MV-4-11 (cell line): ENCODE measurements at places on chromosomes 2 and 18.
A peak's percentile ranks its signal among the peaks of the same experiment; 100 is the strongest.

- DNase-seq: no peak
Observed at GRCh38 chr2:220341014-220341413, 713.6 kb downstream of the SLC4A3 start.

DNA sequence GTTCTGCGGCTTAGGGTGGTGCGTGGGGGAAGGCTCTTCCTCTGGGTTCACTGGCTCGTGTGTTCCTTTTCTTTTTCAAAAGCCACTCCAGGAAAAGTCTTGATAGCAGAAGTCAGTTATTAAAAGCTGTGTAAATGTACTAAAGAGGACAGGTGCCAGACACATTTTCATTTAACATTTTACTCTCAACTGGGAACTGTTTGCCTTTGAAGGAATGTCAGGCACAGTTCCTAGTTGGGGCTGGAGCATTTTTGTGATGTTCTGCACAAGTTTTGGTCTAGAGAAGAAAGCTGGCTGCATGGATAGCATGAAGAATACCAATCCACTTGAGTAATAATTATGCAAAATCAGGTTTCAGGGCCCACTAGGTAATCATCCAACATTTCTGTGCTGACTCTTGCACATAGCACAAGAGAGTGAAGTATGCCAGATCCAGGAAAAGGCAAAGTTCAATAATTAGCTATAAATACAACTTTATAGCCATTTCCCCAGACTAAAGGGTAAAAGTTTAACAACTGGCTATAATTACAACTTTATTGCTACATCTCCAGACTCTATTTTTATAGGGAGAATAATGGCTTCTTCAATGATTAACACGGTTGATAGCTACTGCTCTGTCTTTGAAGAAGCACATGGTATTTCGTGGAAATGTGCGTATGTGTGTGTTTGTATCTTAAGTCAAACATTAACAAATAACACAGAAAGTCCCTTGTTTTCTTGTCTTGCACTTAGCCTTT lies 16.2 kb downstream of the SCYGR8 start:
- no peak for DNase-seq

DNA sequence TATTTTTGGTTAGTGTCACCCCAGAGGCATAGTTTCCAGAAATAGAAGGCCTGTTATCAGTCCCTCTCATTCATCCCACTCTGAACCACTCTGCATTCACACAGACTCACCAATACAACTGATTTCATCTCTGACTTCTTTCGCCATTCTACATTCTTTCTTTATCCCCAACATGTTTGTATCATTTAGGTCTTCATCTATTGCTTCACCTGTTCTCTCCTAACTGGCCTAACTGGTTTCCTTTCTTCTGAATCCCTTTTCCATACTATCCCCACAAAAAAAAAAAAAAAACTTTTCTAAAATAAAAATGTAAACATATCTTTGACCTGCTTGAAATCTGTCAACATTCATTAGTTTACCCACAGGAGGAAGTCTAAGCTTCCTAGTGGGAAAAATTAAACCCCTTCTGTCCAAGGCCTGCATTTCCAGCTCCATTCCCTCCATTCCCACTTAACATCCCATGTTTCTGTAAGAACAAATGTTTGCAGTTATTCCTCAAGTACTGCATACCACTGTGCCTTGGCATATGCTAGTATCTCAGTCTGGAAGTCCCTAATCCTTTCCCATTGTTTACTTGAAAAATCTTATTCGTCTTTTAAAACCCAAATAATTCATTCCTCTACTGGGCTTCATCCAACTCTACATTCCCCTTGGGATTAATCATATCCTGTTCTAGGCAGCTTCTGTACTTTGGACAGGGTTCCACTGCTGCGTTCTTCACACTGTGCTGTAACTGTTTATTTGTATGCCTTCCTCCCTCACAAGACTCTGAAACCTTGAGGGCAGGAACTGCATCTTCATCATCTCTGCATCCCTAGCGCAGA lies 68.5 kb downstream of the FIGN start:
- DNase-seq: no peak

DNA sequence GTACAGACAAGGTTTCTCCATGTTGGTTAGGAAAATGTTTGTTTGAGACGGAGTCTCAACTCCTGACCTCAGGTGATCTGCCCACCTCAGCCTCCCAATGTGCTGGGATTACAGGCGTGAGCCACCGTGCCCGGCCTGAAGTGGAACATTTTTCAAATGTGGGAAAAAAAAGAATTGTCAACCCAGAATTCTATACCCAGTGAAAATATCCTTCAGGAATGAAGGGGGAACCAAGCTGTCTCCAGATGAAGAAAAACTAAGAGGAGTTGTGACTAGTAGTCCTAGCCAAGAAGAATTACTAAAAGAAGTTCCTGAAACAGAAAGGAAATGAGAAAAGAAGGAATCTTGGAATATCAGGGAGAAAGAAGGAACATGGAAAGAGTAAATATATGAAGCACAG lies 25.7 kb downstream of the RAPGEF4 start:
- no peak for DNase-seq

GRCh38 chr2:224379986-224380385 lies 21.9 kb downstream of the FAM124B start:
- no peak for DNase-seq

DNA sequence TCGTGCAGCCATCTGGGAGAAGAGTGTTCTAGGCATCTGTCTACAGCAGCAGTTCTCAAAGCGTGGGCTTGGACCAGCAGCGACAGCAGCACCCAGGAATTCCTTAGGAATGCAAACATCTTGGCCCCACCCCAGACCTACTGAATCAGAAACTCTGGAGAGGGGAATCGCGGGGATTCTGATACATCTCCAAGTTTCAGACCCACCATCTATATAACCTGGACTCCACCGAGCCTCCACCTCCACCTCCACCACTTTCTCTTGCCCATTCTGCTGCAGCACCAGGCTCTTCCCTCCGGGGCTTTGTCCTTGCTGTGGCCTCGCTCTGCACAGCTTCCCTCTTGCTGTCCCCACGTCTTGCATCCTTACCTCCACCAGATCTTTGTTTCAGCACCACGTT lies 256.4 kb downstream of the BCL2 start:
- DNase-seq: no peak

DNA sequence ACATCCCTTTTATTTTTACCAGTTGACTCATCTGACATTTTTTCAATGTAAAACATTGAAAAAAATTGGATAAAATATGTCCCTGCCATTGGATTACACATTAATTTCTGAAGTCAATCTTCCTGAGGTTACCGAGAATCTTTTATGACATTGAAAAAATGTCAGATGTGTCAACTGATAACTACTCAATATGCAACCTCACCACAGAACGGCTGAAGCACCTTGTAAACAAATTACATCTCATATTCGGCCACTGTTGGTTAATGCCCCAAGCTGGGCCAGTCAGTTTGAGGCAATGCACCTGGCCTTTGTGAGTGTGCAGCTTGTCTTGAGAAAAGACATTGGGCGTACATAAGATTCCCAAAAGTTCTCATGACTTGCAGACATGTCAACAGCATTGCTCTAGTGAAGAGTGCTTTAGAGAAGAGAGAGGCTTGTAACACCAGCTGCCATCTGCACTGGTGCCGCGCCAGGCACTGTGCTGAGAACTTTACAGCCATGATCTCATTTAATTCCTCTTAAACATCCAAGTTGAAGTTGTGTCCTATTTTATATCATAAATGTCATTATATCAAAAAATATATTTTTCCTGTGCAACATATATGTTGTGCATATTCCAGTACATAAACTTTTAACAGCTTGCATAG lies 112.7 kb upstream of the SLC35G4 start:
- no peak for DNase-seq

- no peak for DNase-seq
Observed at GRCh38 chr2:241566468-241566867, 7.9 kb downstream of the BOK start.

- no peak for DNase-seq
Observed at GRCh38 chr18:32544088-32544487, 73.4 kb upstream of the GAREM1 start.

- DNase-seq: no peak
Observed at GRCh38 chr2:99569386-99569785, 79.6 kb upstream of the REV1 start.

- DNase-seq: peak; percentile 50
Observed at GRCh38 chr2:64311948-64312621, 141.9 kb upstream of the LGALSL start.

GRCh38 chr2:161068670-161069069 lies 91.6 kb upstream of the TANK start:
- DNase-seq: no peak

GRCh38 chr18:54296062-54296461 lies 26.7 kb downstream of the POLI start:
- peak; percentile 3 for DNase-seq

GRCh38 chr2:63589148-63589958 lies 590 bp downstream of the MDH1 start:
- DNase-seq: no peak

DNA sequence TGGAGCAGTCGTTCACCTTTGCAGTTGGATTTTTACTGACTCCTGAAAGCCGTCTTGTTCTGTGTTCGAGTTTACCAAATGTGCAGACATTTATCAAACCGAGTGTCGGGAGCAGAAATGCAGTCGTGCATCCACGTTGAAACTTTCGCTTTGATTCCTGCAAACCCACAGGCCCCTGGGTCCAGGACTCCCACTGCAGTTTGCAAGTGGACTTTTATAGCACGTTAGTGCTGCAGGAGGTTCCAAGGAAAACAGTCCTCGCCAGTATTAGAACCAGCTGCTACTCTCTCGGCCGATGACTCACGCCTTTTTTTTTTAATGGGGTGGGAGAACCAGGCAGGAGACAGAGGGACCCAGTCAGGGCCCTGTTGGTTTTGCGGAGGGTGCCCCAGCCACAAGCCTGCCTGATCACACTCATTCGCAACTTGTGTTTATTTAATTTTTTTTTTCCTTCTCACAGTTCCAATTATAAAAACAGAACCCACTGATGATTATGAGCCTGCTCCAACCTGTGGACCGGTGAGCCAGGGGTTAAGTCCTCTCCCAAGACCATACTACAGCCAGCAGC lies 90.1 kb downstream of the NFATC1 start:
- no peak for DNase-seq
